ENCODE measurements at places on chromosomes 1 and 21.

GRCh38 chr1:230170153-230170547 is 103.1 kb downstream of the GALNT2 start:
- DNase-seq: no peak

DNA sequence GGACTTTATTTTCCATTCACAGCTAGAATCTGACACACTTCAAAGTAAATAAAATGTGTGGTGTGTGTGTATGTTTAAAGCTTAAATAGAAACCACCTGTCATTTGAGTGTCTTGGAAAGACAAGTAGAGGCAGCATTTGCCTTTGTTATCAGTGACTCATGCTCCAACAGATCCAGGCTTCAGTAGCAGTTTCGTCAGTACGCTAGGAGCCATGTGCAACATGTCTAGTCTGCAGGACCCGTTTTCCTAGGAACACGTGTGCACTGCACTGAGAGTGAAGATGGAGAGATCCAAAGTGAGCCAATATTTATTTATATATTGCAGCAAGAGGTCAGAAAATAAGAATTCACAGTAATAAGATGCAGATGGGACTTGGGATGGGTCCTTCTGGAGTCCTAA is 41.8 kb downstream of the SGIP1 start:
- DNase-seq: no peak

GRCh38 chr1:98005326-98006010 is 84.6 kb upstream of the DPYD start:
- DNase-seq: no peak

- peak; percentile 51 for DNase-seq
These were observed 4.1 kb downstream of the EIF2D start for GRCh38 chr1:206608108-206608698.

DNA sequence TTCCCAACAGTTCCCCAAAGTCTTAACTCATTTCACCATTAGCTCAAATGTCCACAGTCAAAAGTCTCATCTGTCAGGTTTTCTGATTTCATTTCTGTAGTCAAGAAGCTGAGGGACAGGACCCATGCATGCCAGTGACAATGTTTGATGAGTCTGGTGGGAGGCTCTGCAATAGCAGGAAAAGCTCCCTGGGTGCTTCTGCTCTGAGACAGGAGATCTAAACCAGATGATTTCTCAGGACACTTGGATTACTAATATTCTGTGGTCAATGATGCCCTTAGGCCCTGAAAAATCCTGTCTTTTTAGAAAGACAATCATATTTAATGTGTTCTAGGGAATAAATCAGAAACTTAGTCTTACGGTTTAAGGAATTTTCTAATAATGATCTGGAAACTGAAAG is 56.4 kb downstream of the PCBP3 start:
- DNase-seq: no peak

GRCh38 chr1:89904219-89904980 is 83.6 kb downstream of the LRRC8D start:
- no peak for DNase-seq

- peak; percentile 29 for DNase-seq
These were observed 12.4 kb downstream of the KLHDC8A start for GRCh38 chr1:205344066-205344928.

GRCh38 chr1:52127181-52128180 is 14.4 kb upstream of the ZFYVE9 start:
- no peak for DNase-seq

DNA sequence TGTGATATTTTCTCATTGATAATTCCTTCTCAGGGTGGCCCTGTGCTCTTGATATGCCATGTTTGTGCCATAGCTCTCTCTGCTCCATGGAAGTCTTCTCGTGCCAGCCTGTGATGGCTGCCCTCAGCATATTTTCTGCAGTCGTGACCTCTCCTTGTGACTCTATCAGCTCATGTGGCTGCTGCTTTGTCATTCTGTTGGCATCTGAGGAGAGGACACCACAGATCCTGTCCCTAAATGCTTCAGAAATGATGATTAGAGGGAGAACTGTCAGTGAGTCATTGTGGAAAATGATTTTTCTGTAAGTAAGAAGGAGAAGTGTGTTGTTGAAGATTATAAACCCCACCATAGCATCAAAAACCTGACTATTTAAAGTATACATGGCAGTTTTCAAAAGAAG is 286.0 kb downstream of the ADGRL2 start:
- DNase-seq: no peak

GRCh38 chr1:58047265-58047858 is 499.2 kb downstream of the OMA1 start:
- DNase-seq: no peak

DNA sequence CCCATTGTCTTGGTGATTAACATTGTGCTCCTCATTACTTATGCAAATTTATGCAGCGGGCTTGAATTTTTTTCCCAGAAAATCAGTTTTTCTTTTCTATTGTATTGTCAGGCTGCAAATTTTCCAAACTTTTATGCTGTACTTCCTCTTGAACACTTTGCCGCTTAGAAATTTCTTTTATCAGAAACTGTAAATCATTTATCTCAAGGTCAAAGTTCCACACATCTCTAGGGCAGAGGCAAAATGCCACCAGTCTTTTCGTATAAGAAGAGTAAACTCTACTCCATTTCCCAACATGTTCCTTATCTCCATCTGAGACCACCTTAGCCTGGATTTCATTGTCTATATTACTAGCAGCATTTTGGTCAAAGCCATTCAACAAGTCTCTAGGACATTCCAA is 113.9 kb upstream of the OLFM3 start:
- DNase-seq: no peak

DNA sequence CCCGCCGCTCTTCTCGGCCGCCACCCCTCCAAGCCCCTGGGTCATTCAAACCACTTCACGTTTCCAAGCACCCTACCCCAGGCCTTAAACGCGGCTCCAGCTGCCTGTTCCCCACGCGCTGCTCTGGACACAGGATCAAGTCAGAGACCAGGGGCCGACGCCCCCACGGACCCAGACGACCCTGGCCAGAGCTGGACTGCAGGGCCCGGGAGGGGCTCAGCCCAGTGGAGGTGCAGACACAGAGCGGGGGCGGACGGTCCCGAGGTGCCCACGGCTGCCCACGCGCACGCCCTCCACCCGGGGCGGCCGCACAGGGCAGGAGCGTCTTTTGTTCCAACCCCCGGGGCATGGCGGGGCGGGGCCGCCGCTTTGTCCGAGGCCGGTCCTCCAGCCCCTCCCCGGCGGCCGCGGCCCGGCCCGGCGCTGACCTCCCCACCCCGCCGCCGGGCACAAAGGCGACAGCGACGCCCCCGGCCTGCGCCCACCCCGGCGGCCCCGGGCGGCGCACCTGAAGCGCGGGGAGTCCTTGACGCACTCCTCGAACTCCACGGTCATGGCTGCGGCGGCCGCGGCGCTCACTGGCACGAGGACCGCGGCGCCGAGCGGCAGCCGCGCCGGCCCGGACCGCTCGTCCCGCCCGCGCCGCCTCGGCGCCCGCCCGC is 338 bp downstream of the ACAP3 start:
- no peak for DNase-seq

- DNase-seq: no peak
These were observed 186.8 kb upstream of the MAP1LC3C start for GRCh38 chr1:242185731-242186130.

GRCh38 chr1:99820546-99820945 is 29.6 kb upstream of the AGL start:
- DNase-seq: no peak

DNA sequence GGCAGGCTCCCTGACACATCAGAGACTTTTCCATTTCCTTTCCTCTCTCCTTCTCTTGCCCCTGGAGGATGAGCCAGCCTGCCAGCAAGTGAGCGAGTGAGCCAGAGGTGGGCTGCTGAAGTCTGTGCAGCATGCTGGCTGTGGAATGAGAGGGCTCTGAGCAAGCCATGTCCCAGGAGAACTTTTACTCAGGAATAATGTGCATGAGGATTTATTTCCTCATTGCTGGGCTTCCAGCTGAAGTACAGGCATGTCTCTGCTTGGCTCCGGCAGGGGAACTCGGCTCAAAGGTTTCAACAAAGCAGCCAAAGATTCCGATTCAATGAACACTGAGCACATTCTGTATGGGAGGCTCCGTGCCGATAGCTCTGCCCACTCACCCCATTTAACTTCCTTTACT is 43.7 kb downstream of the UBIAD1 start:
- DNase-seq: no peak

- no peak for DNase-seq
These were observed 122.2 kb upstream of the PRDX6 start for GRCh38 chr1:173354937-173355280.

DNA sequence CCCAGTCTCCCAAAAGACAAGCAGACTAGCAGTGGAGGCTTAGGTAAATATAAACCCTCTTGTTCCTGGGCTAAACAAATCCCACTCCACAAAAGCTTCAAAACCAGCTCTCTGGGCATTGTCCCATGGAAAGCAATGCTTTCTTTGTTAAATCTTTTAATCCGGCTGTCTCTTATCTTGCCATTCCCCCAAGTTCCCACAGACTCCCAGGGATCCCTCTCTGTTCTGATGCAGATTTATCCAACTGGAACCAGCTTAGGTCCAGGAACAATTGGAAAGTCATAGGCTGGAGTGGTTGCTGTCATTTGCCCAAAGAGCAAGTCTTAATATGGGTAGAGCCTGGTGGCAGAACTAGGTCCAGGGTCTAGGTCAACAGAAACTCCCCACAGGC is 110.1 kb upstream of the ATP1A1 start:
- no peak for DNase-seq

DNA sequence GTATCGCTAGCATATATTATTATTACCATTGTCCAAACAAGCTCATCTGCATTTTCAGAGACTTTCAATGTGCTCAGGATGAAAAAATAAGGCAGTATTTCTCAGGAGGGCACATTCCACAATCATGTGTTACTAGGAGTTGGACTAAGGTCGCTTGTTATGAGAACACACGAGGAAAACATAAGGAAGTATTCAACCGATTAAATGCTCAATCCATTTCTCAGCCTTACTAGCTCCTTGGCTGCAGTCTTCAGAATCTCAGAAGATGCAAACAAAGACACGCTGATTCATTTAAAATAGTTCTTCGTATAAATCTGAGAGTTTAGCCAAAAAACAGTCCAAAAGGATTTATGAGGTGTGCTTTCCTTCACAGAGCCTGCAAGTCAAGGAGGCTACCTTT is 82.0 kb upstream of the JAK1 start:
- no peak for DNase-seq

GRCh38 chr1:179953974-179954492 is 577 bp upstream of the CEP350 start:
- DNase-seq: no peak

- DNase-seq: no peak
These were observed 189.5 kb downstream of the PLA2G4A start for GRCh38 chr1:187018291-187018690.

DNA sequence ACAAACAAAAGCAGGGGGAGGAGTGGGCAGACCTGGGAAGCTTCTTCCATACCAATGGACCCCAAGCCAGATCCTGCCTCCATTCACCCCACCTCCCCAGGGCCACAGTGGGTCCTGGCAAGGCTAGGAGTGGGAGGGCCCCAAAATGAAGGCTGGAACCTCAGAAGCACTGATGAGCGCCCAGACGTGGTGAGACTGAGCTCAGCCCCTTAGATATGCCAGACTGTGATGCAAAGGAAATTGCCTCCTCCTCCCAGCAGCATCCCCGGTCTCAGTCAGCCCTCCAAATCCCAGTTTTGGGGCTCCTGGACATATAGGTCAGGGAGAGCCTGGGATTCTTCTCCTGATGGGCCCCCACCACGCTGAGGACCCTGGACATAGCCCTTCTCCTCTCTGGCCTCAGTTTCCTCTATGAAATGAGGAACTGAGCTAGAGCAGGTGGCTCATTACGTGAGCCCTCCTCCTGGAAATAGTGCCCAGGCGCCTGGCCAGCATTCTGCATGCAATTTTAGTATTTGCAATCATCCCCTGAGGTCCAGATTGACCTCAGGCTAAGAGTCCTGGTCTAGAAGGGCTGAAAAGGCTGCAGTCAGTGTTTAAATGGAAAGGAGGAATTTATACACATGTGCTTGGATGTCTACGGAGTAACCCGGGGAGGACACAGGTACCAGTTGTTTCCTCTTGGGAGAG is 33.5 kb downstream of the RHBG start:
- no peak for DNase-seq

- no peak for DNase-seq
These were observed 3.4 kb downstream of the PLXNA2 start for GRCh38 chr1:208240662-208241355.

DNA sequence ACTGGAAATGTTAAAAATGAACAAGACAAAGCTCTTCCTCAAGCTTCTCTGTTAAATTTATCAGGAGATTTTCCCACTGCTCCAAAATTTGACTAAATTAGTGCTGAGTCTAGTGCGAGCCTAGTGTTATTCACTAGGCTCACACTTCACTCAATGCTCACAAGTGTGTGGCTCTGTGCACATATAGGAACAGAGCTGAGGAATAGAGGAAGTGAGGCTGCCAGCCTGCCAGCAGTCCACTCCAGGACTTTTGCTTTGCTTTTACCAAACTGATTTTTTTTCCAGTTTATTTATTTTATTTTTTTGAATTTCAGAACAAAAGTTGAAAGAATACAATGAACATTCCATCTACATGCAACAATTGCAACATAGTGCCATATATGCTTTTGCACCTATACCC is 87.2 kb downstream of the VAV3 start:
- no peak for DNase-seq

GRCh38 chr1:5836776-5837440 is 155.3 kb downstream of the NPHP4 start:
- DNase-seq: no peak

DNA sequence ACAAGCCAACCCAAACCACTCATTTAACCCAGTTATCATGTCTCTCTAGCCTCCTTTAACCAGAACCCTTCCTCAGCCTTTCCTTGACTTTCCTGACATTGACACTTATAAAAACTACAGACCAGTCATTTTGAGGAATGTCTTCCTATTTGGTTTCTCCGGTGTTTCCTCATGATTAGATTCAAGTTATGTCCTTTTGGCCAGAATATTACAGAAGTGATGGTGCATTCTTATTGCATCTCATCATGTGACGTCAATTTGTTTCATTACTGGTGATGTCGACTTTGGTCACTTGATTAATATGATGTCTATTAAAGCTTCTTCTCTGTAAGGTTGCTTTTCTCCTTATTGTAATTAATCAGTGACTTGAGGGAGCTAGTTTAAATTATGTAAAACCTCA is 6.1 kb upstream of the RCSD1 start:
- DNase-seq: no peak
